ENCODE measurements at places on chromosomes 2 and 18. TPM values are rescaled to one million over a fixed set of nuclear protein-coding genes. Genes with fewer than 3 reads are reported as not detected.

- peaks cover 7% of the 10 kb centered on the region for H3K4me1 ChIP-seq
- DNase-seq, result no peak
- H3K27me3 ChIP-seq, result no peaks in the 10 kb centered on the region
- H3K36me3 ChIP-seq, result no peaks in the 10 kb centered on the region
Observed at GRCh38 chr2:97742381-97742847, 29.0 kb downstream of the ZAP70 start.

DNA sequence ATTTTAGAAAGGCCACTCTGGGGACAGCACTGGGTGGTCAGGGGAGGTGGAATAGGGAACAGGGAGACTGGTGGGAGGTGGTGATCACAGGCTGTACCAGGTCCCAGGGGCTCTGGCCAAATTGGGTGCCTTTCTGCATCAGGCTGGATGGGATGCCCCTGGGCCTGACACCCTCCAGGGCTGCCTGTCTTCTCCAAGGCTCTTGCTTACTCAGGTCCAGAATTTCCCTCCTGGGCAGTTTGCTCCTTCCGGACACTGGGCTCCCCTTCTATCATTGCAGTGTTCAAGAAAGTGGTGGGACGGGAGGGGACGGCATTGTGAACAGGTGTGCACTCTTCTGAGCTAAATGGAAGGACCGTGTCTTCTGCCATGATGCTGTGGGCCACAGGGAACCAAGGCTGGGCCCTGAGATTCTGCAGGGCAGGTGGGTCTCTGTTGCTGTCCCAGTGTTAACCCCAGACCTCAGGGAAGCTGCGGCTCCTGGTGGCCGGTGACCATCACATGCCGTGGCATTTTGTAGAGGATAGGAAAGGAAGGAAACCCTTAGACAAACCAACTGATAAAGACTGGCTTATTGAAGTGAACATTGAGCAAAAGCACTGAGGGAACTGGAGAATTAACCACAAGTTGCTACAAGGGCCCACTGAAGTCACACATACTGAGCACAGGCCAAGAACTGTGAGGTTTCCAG lies 93.7 kb upstream of the HS6ST1 start:
- H3K4me3 ChIP-seq, result no peak overlapping the region
- H3K27me3 ChIP-seq, result no peaks in the 10 kb centered on the region
- H3K36me3 ChIP-seq, result no peaks in the 10 kb centered on the region
- no peak overlapping the region for H3K27ac ChIP-seq
- no peaks in the 10 kb centered on the region for H3K4me1 ChIP-seq

DNA sequence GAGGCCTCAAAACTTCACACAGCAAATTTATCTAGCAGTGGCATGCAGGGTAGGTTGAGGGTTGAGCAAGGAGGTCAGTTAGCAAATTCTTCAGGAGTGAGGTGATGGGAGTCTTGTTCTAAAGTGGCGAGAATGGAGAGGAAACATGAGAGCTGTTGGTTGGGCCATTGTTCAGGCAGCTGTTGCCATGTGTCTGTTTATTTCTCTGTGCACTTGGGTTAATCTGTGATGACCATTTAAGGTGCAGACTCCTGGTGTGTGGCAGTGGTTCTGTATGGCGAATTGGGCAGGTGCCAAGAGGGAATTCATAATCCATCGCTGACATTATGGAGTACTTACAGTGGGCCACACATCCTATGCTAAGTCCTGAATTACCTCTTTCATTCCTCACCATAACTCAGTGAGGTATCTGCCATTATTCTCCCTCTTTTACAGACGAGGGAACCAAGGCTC lies 30.4 kb downstream of the TMEM178A start:
- H3K4me3 ChIP-seq, result no peak overlapping the region
- no peak for DNase-seq
- H3K27me3 ChIP-seq, result no peaks in the 10 kb centered on the region
- peak overlapping the region; percentile 32 for H3K27ac ChIP-seq
- peaks cover 19% of the 10 kb centered on the region for H3K4me1 ChIP-seq

OTX1 gene
- total RNA-seq, result 0.27 TPM

FBXO36 gene
- 3.3 TPM for total RNA-seq

- H3K4me3 ChIP-seq, result no peak overlapping the region
Observed at GRCh38 chr18:457521-458412, 42.7 kb downstream of the COLEC12 start.

GRCh38 chr2:215680605-215681598 lies 245.0 kb upstream of the FN1 start:
- no peaks in the 10 kb centered on the region for H3K36me3 ChIP-seq
- H3K4me1 ChIP-seq, result peaks cover 19% of the 10 kb centered on the region
- H3K27me3 ChIP-seq, result no peaks in the 10 kb centered on the region
- DNase-seq, result no peak

All from lower lobe of right lung (tissue), 2 donors.